ENCODE measurements at places on chromosomes 5 and 9.

DNA sequence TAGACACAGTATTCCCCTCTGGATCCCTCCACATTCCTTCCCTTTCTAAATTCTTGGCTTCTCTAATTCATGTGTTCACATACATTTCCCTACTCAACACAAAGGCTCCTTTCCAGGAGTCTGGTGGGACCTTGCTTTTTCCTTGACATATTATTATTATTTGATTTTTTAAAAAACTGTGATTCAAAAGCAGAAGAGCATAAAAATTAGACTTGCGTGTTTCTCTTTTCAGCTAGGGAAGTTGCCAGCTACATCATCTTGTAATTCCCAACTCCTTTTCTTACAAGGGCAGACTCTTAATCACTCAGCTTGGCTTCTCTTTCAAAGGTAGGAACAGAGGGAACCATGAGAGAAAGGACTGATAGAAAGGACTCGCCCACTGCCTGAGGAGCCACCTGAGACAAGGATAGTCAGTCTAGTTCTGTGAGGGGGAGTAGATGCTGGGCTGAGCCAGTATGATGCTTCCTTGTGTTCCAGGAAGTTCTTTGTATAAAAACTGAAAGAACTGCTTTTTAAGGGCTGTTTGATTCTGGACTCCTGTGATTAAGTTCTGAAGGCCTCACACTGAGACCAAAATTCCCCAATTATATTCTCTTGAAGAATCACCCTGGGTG lies 51.0 kb upstream of the DPYSL3 start:
- DNase-seq: no peak

- peak; percentile 35 for DNase-seq
These were observed 52.7 kb upstream of the TJP2 start for GRCh38 chr9:69121155-69122081.

GRCh38 chr5:59282726-59283125 lies 610.8 kb downstream of the PDE4D start:
- DNase-seq: no peak

- DNase-seq: no peak
These were observed 76.6 kb upstream of the ADAMTS16 start for GRCh38 chr5:5063533-5063953.

DNA sequence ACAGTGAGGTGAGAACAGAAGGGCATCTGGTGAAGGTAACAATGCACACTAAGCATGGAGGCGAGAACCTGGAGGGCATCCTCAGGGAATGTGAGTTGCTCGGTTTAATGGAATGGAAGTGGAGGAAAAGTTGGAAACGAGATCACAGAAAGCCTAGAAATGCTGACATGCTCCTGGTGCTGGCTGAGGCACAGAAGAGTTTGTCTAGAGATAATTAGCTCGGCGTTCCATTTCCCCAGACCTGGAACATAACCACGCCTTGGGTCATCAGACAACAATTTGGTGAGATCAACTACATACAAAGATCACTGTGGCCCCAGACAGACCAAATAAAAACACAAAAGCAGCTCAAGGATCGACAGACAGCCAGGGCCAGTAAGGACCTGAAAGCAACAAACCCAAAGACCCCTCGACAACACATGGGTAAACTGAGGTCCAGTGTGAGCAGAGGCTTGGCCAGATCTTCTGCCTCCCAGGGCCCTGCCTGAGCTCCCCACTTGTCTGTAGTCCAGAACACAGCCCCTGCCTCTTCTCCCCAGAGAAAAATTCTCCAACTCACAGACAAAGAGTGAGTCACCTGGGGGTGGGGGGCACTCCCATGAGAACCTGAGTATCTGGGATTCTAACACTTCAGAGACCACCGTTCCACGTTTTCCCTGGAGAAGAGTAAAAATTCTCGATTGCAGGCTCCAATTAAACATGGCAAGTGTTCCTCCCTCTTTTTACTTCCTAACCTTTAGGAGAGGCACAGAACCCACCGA lies 52.5 kb downstream of the SHB start:
- DNase-seq: no peak

DNA sequence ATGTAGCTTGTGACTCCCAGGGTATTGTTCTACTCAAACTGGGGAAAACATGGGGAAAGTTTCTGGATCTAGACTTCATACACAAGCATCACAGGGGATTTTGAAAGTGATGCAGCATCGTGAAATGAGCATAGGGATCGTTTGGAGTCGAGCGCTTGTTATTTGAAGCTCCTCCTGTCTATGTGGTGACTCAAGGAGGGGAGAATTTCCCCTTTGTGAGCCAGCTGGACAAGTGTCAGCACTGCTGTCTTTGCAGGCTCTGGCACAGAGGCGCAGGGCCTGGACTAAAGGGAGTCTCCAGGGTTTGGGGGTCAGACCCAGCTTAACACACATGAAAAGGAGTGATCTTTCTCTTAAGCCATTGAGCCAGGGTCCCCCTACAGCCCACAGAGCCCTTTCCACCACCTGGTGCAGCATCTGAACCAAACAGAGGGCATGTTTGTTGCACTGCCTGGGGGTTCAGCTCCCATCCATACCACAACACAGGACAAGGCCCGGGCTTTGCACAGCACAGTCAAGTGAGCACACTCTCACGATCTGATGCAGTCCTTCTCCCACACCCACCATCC lies 51.0 kb downstream of the IRF1 start:
- DNase-seq: no peak

- no peak for DNase-seq
These were observed 65.4 kb downstream of the DRD1 start for GRCh38 chr5:175378444-175379028.

DNA sequence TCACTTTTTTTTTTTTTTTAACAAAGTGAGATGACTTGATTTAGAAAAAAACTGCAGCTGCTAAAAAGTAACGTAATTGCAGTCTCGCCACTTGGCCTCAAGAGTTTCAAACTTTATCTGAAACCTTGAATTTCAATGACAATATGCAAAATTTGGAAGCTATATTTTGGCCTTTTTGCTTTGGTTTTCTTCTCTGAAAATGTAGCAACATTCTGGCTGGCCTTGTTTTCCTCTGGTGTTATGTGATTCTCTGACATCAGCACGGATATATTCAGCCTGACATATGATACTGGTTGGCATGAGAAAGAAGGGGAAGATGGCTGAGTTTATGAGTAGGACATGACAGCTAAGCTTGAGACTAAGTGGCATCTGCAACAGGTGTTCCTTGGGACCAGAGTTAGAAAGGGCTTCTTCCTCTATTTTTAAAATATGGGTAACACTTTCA lies 136.5 kb downstream of the MEF2C start:
- no peak for DNase-seq

DNA sequence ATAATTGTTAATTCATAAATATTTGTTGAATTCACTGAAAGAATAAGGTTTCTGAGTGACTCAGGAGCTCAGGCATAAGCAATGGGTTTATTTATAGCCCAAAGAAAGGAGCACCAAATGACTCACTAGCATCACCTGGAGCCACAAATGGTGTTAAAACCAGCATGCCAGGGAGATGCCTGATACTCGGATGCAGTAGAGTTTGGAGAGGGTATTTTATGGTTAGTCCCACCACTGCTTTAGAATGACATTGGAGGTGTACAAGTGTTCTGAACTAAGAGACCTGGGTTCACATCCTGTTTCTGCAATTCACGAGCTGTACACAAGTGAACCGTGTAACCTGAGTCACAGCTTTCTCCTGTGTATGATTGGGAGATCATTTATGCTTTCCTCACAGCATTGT lies 25.2 kb downstream of the CCL28 start:
- no peak for DNase-seq

DNA sequence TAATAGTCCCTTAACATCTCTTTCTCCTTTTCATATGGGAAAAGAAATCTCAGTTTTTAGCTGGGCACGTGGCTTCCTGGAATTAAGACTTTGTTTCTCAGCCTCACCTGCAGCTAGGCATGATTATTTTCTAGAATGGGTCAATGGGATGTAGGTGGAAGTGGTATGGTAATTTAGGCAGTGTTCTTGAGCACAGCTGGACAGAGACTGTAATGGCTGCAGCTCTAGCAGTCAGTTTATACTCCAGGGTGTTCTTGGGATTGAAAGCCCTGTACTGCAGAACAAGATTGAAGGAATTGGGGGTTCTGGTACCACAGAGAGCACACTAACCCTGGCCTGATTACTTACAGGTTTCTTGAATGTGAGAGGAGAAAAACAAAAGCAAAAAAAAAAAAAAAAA lies 455.9 kb upstream of the ZNF608 start:
- DNase-seq: no peak

DNA sequence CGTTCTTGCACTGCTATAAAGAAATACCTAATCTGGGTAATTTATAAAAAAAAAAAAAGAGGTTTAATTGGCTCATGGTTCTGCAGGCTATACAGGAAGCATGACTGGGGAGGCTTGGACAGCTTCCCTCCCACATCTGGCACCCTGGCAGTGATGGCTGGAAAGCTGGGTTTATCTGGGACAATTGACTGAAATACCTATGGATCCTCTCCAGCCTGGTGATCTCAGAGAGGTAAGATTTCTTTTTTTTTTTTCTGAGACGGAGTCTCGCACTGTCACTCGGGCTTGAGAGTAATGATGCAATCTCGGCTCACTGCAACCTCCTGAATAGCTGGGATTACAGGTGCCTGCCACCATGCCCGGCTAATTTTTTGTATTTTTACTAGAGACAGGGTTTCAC lies 22.7 kb upstream of the UGCG start:
- DNase-seq: no peak

DNA sequence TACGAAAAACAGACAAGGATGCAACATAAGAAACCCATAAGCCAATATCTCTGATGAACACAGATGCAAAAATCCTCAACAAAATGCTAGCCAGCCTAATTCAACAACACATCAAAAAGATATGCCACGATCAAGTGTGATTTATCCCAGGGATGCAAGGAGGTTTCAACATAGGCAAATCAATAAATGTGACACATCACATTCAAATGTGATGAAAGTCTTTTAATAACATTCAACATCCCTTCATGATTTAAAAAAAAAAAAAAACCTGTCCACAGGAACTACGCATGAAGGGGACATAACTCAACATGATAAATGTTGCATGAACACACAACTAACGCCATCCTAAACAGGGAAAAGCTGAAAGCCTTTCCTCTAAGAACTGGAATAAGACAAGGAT lies 102.2 kb downstream of the PLPP1 start:
- no peak for DNase-seq

DNA sequence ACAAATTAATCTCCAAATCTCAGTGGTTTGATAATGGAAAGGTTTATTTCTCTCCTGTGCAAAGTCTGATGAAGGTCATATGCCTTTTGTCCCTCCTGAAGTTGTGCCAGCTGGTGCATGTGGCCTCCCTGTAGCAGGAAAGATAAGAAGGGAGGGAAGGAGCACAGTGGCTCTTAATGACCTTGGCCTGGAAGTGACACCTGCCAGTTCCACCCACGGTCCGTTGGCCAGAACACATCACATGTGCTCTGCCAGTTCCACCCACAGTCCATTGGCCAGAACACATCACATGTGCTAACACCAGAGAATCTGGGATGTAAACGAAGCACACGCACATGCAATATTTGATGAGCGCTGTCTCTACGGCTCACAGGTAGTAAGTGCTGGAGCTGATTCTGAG lies 130.9 kb downstream of the DOCK2 start:
- DNase-seq: no peak

DNA sequence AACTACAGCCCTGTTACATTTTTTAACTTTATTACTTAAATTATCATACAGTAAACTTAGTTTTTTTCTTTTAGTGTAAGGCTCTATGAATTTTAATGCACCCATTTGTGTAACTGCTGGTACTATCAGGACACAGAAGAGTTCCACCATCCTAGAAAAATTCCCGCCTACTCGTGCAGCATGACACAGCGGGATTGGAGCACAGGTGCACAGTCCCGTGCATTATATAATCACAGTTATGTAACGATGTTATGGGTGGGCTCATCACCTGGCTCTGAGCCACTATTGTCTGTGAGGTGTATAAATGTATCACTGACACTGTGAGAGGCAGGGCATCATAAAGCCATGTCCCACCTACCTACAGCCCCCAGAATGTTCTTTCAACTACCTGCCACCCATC lies 80.7 kb downstream of the DRD1 start:
- no peak for DNase-seq

DNA sequence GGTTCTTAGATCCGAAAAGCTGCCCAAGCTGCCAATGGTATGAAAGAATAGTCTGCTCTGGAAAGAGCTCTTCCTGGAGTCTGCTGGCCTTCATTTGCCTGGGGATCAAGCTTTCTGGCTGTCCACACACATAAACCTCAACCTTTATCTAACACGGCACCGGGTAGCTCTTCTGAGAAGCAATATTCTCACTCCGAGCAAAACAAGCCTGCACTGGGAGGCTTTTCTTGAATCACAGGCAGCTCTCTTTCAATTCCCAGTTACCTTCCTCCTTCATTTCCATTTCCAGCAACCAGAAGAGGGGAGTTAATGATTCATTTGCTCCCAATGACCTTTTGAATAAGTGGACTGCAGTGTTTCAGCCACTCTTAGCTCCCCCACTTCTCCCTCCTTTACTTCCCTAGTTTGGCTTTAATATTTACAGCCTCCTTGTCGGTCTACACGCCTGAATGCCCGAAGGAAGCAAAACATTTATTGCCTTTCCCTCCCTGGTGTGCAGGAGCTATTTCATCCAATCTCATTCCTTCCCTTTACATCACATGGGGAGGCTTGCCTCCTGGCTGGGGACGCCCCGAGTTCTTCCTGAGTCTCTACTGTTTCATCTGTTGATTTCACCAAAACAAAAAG lies 187.1 kb downstream of the ARHGEF28 start:
- no peak for DNase-seq
